ENCODE measurements at places on chromosomes 2 and 18.

DNA sequence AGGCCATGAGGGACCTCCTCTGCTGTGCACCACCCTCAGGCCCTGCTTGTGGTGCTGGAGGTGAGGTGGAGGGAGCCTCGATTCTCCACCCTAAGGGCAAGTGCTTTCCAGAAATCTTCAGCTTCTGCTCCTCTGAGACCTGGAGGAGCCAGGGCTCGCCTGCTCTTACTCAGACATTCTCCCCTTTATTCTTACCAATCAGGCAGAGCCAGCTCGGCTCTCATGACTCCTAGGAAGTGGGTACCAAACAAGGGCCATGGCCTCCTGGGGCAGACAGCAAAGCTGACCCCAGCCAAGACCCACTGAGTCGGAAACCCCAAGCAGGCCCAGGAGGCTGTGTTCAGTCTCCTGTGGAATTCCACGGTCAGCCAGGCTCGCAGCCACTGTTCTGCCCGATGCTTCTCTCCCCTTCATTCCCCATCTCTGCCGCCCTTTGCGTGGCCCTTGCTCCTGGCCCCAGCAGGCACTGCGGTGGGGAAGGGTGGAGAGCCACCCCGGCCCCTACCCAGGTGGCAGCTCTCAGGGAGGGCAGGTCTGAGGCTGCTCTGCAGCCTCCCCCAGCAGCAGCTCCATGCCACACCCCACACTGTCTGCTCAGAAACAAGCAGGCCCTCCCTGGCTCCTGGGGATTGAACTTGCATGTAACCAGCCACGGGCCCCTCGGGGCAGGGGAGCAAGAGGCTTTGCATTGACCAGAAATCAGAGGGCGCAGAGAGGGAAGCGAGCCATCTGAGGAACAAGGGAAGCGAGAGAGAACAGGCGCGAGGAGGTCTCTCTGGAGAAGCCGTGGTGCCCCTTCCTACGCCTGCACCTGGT, 24.0 kb downstream of the HS1BP3 start:
- DNase-seq = peak; percentile 63

- DNase-seq = no peak
Observed at GRCh38 chr2:165560377-165560988, 91.0 kb downstream of the CSRNP3 start.

DNA sequence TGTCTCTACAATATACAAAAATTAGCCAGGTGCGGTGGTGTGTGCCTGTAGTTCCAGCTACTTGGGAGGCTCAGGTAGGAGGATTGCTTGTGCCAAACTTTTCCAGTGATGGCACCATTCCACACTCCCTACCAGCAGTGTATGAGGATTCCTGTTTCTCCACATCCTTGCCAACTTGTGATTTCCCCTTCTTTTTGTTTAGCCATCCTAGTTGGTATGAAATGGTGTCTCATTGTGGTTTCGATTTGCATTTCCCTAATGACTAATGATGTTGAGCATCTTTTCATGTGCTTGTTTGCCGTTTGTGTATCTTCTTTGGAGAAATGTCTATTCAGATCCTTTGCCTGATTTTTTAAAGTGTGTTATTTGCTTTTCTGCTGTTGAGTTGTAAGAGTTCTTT, 41.0 kb downstream of the EPB41L5 start:
- no peak for DNase-seq

DNA sequence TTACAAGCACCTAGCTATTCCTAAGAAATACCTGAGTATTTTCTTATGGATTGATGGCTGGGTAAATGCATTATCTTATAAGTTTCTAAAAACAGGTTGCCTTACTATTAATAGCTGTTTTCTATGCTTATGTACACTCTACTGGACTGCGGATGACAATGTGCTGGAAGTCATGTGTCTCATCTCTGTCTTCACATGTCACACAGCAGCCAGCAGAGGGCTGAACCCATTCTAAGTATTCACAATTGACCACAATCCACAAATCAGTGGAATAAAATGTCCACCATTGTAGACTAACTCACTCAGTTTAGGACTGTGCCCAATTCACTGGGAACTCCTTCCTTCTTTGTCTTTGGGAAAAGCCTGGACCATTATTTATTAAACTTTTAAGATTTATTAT, 371.2 kb downstream of the INSIG2 start:
- no peak for DNase-seq

GRCh38 chr2:145068509-145068908, 548.6 kb upstream of the ZEB2 start:
- DNase-seq = no peak

DNA sequence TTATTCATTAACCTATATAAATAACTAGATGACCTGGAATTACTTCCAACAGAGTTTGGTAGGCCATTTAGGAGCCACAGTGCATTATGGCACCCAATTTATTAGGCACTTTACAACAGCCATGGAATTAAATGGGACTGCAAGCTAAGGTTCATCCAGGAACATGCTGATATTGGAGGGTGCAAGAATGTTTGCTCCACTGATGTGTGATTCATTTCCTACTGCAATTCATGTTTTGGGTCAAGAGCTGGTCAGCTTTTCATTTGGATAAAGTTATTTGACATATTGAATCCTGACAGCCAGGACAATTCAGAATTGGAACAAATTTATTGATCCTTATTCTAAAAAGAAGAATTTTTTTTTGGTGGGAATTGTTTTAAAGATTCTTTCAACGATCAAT, 11.8 kb upstream of the LYPD1 start:
- DNase-seq = no peak

DNA sequence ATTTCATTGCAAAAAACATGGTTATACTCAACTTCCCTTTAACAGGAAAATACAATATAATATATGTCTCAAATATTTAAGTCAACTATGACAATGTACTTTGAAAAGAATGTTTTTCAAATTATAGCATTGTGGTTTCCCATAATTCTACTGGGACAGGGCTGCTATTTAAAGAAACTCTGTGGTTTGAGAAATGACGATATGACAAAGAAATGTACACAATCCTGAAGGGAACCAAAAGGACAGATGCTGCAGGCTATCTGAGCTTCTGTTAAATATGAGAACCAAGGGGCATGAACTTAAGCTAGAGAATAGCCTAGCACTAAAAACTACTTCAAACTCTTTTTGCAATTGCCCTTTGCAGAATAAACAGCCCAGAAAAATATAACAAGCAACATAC, 415.9 kb downstream of the GRB14 start:
- DNase-seq = no peak

- no peak for DNase-seq
Observed at GRCh38 chr2:201402651-201403562, 45.8 kb upstream of the FLACC1 start.

- DNase-seq = peak; percentile 15
Observed at GRCh38 chr2:47504174-47504810, 101.3 kb downstream of the MSH2 start.

- no peak for DNase-seq
Observed at GRCh38 chr2:200702646-200703118, 109.0 kb upstream of the BZW1 start.

Measured in tibial artery (tissue), 4 donors.